ENCODE measurements at places on chromosomes 6 and 20.

DNA sequence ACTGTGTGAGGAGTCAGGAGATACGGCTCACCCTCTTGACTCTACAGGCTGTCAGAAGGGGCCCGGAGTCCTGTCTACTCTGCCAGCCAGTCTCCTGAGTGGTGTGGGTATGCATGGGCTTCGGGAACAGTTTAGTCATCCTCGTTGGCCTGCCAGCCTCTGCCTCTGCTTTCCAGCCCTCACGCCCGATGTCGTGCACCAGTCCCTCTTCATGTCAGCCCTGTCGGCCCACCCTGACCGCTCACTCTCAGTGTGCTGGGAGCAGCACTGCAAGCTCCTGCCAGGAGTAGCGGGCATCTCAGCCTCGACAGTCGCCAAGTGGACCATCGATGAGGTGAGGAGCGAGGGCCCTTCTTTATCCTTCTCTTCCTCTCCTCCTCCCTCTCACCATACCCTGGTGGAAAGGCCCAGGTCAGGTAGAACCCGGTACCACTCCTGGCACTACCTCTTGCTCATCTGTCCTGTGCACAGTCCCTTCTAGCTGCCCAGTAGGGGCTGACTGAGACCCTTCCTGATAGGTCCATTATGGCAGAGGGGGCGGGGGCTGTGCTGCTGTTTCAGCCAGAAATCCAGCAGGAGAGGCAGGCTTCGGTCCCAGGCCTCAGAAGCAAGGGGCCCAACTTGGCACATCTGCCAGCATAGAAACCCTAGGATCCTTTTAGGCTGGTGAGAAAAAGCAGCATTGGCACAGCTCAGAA is 18.7 kb upstream of the SGK2 start:
- DNase-seq: no peak

DNA sequence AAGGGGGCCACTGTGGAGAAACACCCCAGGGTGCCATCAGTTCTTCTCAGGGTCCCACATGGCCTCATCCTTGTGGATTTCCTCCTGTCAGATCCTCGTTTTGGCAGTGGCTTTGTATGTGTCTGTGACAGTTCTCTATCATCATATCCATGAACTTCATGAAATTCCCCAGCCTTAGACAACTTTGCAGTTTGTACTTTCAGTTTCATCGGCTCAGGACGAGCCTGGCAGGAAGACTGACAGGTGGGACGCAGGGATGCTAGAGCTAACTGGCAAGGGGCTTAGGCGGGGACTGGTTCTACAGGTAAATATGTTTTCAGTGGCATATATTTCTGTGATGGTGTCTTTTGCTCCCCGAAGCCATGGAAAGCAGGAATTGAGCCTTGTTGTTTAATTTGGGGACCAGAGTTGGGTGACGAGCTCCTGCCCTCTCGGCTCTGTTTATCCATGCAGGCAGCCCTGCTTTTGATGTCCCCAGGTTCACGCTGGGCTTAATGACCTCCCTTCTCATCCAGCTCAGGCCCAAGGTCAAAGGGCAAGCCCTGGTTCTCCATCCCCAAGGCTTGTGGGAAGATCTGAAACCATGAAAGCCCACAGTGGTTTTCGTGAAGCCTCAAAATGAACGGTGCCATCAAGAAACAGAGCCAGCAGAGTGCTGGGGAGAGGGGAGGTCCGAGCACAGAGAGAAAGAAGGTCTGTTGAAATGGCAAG is 11.2 kb downstream of the SDCBP2 start:
- no peak for DNase-seq

DNA sequence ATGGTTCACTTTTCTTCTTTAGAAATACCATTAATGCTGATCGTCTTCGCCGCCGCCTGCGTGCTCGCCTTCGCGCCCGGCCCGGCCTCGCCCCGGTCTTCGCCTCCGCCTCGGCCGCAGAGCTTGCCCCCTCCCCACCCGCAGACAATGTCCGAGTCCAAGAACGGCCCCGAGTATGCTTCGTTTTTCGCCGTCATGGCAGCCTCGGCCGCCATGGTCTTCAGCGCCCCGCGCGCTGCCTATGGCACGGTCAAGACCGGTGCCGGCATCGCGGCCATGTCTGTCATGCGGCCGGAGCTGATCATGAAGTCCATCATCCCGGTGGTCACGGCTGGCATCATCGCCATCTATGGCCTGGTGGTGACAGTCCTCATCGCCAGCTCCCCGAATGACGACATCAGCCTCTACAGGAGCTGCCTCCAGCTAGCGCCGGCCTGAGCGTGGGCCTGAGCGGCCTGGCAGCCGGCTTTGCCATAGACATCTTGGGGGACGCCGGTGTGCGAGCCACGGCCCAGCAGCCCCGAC is 4.8 kb upstream of the PRPH2 start:
- DNase-seq: peak; percentile 35

DNA sequence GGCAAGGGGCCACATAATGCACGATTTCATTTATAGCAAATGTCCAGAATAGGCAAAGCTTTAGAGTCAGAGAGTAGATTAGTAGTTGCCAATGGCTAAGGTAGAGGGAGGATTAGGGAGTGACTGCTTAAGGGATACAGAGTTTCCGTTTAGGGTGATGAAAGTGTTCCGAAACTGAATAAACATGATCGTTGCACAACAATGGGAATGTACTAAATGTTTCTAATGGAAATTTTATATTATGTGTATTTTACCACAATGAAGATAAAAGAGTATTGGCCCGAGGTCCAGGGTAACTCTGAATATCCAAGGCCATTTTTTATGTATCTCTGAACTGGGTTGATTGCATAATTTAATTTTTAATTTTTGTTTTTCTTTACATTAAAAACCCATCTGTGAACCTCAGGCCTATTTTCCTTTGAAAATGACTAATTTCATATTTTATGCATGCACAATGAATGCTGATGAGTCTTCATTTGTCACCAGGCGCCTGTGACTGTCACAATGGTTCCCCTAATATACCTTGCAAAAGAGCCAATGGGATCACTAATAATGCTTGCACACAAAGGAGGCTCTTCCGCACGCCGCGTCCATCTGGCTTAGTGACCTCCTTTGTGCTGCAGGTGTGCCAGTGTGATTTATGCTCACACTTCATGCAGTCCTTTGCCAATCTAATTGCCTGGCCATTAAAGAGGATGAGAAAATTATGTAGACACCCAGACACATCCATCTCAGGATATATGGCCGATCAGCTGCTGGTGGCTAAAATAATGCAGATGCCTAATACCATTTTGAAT is 612.5 kb downstream of the CDH26 start:
- no peak for DNase-seq

- DNase-seq: no peak
Observed at GRCh38 chr6:36893976-36894932, 8.5 kb downstream of the C6orf89 start.

DNA sequence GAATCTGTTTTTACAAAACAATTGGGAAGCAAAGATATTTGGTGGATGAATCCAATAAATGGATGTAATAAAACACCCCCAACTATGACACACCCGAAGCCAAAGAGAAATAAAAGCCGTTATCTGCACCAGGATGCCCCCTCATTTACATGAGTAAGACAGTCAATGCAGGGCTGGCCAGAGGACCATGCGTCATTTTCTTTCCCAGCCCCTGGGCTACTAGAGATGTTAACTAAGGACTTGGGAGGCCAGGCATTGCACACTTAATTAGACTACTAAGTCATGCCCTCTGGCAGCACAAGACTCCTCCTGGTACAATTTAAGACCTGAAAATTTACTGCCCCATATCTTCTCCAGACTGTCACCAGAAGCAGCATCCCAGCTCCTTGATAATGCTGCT is 3.2 kb downstream of the LEMD2 start:
- no peak for DNase-seq

GRCh38 chr6:19322691-19323485 is 514.3 kb upstream of the ID4 start:
- DNase-seq: no peak

Data from posterior cingulate gyrus (tissue), 11 donors.